ENCODE measurements at places on chromosomes 4 and X.
A peak's percentile ranks its signal among the peaks of the same experiment; 100 is the strongest.

DNA sequence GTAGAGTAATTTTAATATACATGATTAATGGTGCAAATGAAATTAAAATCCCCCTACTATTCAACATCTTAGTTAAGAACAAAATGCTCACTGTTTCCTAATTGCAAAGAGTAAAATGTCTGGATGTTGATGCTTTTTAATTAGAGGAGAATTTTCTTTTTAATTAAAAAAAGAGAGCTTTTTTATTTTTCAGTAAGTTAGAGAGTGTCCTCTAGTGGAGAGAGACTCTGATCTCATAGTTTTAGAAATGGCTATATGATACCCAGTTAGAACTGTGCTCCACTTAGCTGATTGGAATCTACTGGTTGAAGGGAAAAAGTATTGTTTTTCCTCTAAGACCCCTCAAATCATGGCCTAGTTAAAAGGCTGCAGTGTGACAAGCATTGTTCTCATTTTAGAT lies 312.0 kb upstream of the MAGEB2 start:
- no peak for DNase-seq

GRCh38 chr4:82989575-82990429 lies 20.8 kb downstream of the LIN54 start:
- no peak for DNase-seq

- no peak for DNase-seq
These were observed at the start of gene ODAPH for GRCh38 chr4:75555294-75556164. ODAPH (plus strand) TSS chr4:75556066; CDS start chr4:75556083, 17 bp downstream.

GRCh38 chr4:19375931-19376330 lies 875.8 kb upstream of the SLIT2 start:
- DNase-seq = no peak

GRCh38 chrX:18575744-18576143 lies 96.2 kb downstream of the RS1 start:
- peak; percentile 4 for DNase-seq

- DNase-seq = no peak
These were observed 47.0 kb downstream of the MOSPD2 start for GRCh38 chrX:14920196-14920595.

GRCh38 chr4:188023682-188024081 lies 28.1 kb downstream of the ZFP42 start:
- DNase-seq = no peak

Measured in keratinocyte (primary cell).